ENCODE measurements at places on chromosomes 12 and 14.

DNA sequence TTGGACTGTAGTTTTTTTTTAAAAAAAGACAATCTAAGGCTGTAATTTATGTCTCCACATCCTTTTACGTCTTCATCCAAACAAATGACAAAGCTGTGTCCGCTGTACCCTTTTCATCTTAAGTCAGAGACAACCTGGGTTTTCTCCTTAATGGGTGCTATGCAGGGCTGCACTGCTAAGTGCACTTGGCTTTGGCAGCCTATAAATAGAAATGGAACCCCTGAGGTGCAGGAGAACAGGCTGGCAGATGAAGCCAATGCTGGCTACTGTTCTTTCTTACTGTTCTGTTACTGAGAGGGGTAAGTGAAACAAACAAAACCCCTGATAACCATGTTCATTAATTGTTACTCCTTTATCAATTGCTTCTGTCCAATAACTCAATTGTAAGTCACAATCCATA, 47.1 kb upstream of the KICS2 start:
- no peaks in the 10 kb centered on the region for H3K27me3 ChIP-seq
- H3K4me1 ChIP-seq: peaks cover 4% of the 10 kb centered on the region
- no peak overlapping the region for H3K27ac ChIP-seq
- H3K36me3 ChIP-seq: no peaks in the 10 kb centered on the region
- no peak for DNase-seq

DNA sequence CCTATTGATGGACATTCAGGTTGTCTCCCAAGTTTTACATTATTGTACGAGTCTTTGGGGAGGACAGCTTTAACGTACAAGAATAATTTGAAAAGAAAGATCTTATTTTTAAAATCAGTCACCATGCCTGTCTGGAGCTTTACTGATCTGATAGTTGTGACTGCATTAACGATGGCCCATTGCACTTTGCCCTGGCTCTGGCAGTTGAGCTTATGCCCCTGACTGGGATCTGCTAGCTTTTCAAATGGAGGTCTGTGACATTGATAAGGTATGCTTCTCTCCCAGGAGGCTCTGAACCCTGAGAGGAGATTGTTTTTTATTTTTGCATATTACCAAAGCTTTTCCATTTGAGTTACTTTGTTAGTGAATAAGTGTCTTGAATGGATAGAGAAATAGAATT, 17.9 kb upstream of the RAB3IP start:
- H3K27ac ChIP-seq: no peak overlapping the region
- no peaks in the 10 kb centered on the region for H3K36me3 ChIP-seq
- no peak overlapping the region for H3K4me3 ChIP-seq
- H3K27me3 ChIP-seq: peaks cover 3% of the 10 kb centered on the region
- H3K4me1 ChIP-seq: peaks cover 22% of the 10 kb centered on the region

DNA sequence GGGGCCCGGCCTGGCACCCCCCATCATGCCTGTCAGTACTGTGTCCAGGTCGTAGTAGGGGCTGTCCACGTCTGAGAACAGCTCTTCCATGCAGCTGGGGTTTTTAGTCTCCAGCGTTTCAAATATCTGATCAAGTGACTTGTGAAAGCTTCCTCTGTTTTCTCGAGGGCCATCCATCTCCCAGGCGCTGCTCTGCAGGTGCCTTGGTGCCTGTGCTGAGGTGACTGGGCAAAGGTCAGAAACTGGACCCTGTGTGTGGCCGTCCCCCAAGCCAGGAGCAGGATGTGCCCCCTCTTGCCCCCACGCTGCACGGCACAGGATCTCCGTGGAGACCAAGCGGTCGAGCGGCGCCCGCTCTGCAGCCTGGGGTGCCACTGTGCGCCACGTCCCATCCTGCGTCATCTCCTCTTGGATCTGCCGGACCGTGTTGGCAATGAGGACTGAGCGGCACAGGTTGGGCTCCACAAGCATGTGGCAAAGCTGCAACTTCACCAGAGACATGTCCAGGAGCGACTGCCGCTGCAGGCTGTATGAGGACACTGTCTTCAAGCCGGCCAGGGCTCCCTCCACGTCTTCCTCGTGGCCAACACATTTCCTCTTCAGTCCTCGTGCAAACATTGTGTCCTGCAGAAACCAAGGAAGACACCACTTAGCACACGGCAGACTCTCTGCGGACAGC, 9.4 kb downstream of the CDCA4 start:
- no peaks in the 10 kb centered on the region for H3K27me3 ChIP-seq
- H3K36me3 ChIP-seq: peaks cover 30% of the 10 kb centered on the region
- H3K4me1 ChIP-seq: peaks cover 13% of the 10 kb centered on the region
- H3K27ac ChIP-seq: no peak overlapping the region
- no peak for DNase-seq

DNA sequence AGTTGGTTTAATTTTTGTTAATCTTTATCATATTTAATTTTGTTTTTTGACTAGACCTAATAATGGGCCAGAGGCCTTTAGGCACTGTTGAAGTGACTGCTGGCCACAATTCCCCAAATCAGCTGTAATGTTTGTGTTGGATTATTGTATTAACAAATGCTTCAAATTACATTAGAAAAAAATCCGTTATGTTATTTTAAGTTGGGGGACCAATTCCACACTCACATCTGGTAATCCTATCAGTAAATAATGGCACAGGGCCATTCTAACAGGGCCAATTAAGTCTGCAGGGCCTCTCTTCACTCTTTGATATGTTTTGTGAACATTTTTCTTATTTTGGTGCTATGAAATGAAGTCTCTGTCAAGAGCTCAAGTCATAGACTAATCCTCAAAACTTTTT, 39.6 kb downstream of the CHST11 start:
- no peak overlapping the region for H3K4me3 ChIP-seq
- no peaks in the 10 kb centered on the region for H3K36me3 ChIP-seq
- H3K4me1 ChIP-seq: peaks cover 21% of the 10 kb centered on the region
- DNase-seq: no peak

DNA sequence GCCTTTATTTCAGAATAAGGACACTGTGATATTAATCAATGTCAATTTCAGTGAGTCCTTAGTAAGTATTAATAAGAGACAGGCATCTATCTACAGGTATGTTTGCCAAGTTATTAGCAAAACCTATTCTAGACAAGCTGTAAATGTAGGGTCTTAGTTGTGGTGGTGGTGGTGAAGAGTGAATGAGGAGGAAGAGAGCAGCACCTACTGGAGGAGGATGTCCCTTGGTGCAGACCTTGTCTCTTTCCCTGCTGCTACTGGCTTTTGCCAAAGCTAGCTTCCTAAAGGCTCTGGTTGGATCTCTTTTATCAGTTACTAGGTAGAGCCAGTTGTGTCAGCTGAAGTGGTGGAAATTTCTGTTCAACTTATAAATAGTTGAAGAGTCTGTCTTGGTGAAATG, 304.8 kb upstream of the ATP2B1 start:
- no peak overlapping the region for H3K27ac ChIP-seq
- no peaks in the 10 kb centered on the region for H3K4me1 ChIP-seq
- H3K4me3 ChIP-seq: no peak overlapping the region

- peak overlapping the region; percentile 30 for H3K27ac ChIP-seq
- DNase-seq: no peak
- H3K4me1 ChIP-seq: peaks cover 74% of the 10 kb centered on the region
- H3K27me3 ChIP-seq: no peaks in the 10 kb centered on the region
- H3K4me3 ChIP-seq: no peak overlapping the region
Observed at GRCh38 chr14:91138511-91139359, 24.9 kb downstream of the DGLUCY start.

Data from left ventricle myocardium inferior (tissue), 1 donor.